Fibroblast of the aortic adventitia (primary cell): ENCODE measurements at places on chromosomes 16 and 17.

DNA sequence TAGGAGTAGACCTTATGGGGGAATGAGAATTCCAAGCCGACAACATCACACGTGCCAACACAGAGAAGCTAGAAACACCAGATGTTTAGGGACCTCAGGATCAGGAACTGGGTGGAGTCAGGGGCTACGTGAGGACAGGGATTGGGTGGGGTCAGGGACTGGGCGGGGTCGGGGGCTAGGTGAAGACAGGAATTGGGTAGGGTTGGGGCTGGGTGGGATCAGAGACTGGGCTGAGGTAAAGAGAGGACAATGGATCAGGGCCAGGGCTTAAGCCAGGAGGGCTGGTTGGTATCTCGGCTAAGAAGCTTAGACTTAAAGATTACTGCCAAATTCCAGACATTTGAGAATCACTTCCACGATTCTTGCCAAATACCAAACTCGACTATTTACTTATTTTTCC is 11.6 kb downstream of the TEKT5 start:
- peak; percentile 2 for DNase-seq

GRCh38 chr16:70701036-70701435 is 15.2 kb upstream of the MTSS2 start:
- no peak for DNase-seq

DNA sequence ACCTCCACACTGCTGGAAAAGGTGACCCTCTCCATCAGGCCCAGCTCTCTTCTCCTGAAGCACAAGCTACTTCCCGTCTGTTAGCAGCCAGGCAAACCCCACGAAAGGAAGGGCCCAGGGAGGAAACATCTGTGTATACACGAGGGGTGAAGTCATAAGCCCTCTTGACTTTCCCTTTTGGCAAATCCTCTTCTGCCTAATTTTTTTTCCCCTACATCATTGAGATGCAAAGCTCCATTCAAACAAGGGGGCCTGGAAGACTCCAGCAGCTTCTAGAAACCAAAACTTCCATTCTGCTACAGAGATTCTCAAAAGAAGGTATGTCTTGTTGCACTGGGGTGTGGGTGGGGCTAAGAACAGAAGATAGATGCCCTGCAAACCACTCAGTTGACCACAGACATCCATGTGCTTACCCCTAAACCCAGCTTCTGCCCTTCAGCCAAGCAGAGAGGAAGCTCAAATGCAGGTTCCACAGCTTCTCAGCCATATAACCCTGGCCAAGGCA is 145.6 kb upstream of the RCVRN start:
- DNase-seq = peak; percentile 27

DNA sequence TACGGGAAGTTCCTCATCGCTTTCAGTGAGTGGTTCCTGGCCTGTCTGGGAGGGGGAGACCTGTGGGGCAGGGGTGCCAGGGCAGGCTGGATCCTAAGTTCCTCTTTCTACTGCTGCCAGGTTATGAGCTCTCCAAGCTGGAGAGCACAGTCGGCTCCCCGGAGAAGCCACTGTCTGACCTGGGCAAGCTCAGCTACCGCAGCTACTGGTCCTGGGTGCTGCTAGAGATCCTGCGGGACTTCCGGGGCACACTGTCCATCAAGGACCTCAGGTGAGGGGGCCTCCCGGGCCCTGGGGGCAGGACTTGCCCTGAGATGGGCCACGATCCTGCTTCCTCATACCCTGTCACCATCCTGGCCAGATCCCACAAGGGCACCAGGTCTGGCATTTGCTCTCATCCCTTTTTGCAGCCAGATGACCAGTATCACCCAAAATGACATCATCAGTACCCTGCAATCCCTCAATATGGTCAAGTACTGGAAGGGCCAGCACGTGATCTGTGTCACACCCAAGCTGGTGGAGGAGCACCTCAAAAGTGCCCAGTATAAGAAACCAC is 5.1 kb downstream of the PRSS8 start:
- no peak for DNase-seq

DNA sequence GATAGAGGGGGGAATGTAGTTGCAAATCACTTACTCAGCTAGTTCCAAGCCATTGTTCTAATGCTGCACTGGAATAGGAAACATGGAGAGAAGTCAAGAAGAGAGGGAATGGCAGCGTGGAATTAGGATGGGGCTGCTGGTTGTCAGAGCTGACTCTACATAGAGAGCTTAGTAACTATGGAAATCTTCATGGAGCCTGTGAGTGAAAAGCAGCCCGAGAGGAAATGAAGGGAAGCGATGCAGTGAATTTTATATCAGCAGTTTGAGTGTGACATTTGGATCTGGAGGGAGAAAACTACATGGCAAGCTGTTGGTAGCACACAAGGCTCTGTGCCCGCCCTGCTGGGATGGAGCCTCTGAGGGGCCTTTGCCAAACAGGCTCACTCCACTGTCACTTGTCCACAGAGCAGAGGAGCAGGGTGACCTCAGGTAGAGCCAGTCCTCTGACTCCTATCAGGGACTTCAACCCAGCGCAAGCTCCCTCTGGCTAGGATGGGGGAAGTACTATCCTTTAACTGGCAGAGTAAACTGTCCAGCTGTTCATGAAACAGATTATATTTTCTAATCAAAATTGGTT is 27.9 kb upstream of the PMFBP1 start:
- no peak for DNase-seq

DNA sequence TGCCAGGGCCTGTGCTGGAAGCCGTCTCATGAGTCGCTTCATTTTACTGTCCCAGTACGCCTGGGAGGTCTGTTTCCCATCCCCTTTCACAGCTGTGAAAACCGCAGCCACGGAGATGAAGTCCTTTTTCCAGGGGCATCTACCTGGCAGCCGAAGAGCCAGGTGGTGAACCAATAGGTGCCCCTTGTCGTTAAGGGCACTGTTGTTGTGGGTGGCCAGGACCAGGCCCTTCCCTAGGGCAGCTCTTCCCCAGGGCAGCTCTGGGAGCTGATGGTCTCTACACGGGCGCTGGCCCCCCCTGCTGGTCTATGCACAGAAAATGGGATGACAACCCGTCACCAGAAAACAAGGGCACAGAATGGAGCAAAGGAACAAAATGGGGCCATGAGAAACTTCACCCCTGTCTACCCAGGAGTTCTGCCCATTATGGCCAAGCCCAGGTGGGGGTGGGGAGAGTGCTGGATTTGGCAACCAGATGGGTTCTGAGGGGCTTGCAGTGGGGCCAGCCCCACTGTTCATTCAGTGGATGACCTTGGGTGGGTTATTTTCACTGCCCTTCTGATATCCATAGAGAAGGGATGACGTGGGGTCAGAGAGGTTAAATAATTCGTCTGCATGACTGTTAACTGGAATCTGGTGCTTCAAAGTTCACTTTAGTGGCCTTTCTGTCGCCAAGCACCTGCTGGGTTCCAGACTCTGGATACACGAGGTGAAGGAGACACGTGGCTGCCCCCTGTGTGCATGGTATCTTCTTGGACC is 11.5 kb downstream of the RMI2 start:
- DNase-seq = peak; percentile 52
